ENCODE measurements at places on chromosomes 2 and 18.

DNA sequence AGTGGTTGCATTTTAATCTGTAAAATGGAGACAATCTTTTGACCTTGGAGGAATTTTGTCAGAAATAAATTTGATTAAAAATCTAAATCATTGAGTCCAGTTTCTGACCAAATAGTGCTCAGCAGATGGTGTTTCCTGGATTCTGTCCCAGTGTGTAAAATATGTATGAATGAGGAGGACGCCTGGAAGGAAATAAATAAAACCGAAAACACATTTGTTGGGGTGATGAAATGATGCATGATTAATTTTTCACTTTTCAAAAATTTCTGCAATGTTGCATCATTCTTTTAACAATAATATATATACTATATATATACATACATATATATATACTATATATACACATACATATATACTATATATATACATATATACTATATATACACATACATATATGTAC lies 261.1 kb upstream of the TRIB2 start:
- peak; percentile 51 for DNase-seq

DNA sequence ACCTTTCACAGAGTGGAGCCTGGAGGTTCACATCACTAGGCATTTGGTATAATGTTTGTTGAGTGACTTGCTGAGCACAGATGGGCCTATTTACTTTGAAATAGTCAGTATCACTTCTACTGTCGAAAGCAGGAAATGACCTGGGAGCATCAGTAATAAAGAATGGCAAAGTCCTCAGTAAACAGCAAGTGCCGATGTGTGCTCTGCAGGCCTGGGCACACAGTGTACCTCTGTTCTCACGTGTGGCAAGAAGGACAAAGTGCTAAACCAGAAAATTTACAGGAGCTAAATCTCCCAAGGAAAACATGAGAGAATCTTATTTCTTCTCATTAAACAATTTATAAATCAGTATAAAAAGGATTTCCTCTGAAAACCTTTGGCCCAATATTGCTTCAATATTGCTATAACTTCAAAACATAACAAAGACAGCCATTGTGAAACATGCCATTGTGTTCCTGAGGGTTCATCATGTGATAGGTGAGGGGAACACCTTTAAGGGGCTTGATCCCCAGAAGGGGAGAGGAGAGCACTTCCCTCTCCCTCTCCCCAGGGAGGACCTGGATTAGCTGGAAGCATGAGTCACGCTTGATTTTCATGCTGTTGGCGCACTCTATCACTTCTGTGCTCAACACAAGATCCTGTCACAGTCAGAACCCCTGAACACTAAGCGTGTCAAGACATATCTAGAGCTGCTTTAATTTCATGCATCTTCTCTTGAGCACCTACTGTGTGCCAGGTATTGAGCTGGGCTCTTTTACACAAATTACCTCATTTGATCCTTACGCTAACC lies 131.5 kb upstream of the SMAD2 start:
- no peak for DNase-seq

DNA sequence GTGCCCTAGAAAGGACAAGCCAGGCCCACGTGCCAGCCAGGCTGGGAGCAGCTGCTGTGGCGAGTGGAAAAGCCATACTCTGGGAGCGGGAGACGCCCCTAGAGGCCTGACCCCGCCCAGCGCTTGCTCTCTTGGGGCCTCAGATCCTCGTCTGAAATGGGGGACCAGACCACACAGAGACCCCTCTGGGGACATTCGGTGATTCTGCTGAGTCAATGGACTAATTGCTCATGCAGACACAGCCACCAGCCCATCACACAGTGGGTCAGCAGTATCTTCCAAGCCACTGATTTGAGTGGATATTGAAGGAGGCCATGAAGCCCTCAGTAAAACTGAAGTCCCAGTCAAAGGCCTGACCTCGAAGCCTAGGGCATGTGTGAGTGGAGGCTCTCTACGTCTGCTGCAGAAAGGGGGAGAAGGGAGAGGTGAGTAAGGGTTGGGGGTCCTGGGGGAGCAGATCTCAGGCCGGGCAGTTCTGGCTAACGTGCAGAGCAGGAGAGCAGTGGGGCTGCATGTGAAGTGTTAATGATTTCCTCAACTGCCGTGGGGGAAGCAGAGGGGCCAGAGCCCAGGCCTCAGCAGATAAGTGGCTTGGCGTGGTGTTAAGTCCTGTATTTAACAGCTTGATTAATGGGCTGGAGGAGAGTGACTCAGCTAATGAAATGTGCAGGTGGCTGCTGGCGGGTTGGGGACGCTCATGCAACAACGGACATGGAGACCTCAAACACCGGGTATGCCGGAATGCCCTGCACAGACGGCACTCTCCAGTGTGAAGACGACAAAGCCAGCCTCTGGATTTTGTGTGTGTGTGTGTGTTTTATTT lies 104.4 kb upstream of the TWIST2 start:
- DNase-seq: no peak

DNA sequence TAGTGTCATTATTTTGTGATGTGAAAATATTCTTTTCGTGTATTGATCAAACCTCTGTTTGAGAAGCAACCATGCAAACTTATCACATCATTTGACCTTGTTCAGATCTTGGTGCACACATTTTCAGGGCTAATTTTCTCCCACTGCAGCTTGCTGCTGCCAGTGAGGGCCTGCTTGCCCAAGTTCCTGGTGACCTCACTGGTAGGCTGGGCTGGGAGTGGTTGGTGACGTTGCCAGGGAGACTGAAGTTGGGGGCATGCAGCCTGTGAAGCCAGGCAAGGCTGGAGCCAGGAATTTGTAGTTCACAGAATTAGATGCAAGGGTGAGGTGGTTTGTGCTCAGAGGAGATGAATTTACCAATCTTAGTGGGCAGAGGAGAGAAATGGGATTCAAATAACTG lies 38.5 kb downstream of the PARD3B start:
- no peak for DNase-seq

- DNase-seq: no peak
These were observed 160.4 kb downstream of the EXOC6B start for GRCh38 chr2:72665448-72665847.

DNA sequence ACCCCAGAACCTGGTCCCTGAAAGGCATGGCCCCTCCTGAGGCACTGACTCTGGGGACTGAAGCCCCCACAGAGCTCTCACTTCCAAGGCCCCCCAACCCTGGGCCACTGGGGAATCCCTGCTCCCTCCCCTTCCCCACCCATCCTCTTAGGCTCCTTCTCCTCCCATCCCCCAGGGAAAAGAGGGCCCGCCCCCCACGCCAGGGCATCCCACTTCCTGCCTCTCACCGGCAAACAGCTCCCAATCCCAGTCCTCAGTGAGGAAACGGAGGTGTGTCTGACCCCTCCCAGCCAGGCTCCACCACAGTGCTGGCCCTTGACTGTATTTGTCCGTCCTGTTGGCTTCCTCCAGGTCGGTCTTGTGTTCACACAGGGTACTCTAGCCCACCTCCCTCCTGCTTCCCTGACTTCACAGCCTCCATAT lies 35.0 kb upstream of the PTMA start:
- DNase-seq: no peak
